T-helper 17 cell (primary cell): ENCODE measurements at places on chromosomes 7 and 10. TPM values are rescaled to one million over a fixed set of nuclear protein-coding genes. Genes with fewer than 3 reads are reported as not detected.
A peak's percentile ranks its signal among the peaks of the same experiment; 100 is the strongest.

GRCh38 chr10:91709394-91709798 is 76.5 kb upstream of the PPP1R3C start:
- peaks cover 44% of the 10 kb centered on the region for H3K27me3 ChIP-seq
- no peaks in the 10 kb centered on the region for H3K36me3 ChIP-seq
- no peaks in the 10 kb centered on the region for H3K4me1 ChIP-seq
- DNase-seq: no peak
- H3K4me3 ChIP-seq: no peak overlapping the region
- no peak overlapping the region for H3K27ac ChIP-seq

GRCh38 chr10:70362328-70362727 is 20.1 kb downstream of the LRRC20 start:
- no peak overlapping the region for H3K4me3 ChIP-seq
- H3K4me1 ChIP-seq: peaks cover 17% of the 10 kb centered on the region
- H3K27me3 ChIP-seq: no peaks in the 10 kb centered on the region
- peaks cover 3% of the 10 kb centered on the region for H3K36me3 ChIP-seq
- no peak overlapping the region for H3K27ac ChIP-seq

- no peaks in the 10 kb centered on the region for H3K36me3 ChIP-seq
- H3K27ac ChIP-seq: peak overlapping the region; percentile 62
- DNase-seq: no peak
- peaks cover 52% of the 10 kb centered on the region for H3K4me1 ChIP-seq
Measured at GRCh38 chr10:132593900-132594876, 56.6 kb downstream of the INPP5A start.

- H3K4me1 ChIP-seq: no peaks in the 10 kb centered on the region
- H3K27me3 ChIP-seq: no peaks in the 10 kb centered on the region
- no peaks in the 10 kb centered on the region for H3K36me3 ChIP-seq
Measured at GRCh38 chr7:52270301-52270700, 765.1 kb upstream of the POM121L12 start.

GRCh38 chr7:148747274-148747673 is 48.6 kb downstream of the CUL1 start:
- no peak for DNase-seq
- no peak overlapping the region for H3K4me3 ChIP-seq
- peaks cover 3% of the 10 kb centered on the region for H3K36me3 ChIP-seq
- H3K4me1 ChIP-seq: peaks cover 28% of the 10 kb centered on the region

GRCh38 chr7:68200051-68200670 is 1203.5 kb downstream of the TYW1 start:
- H3K27me3 ChIP-seq: no peaks in the 10 kb centered on the region
- no peak overlapping the region for H3K27ac ChIP-seq
- H3K4me1 ChIP-seq: no peaks in the 10 kb centered on the region
- no peak overlapping the region for H3K4me3 ChIP-seq
- H3K36me3 ChIP-seq: peaks cover 2% of the 10 kb centered on the region

DNA sequence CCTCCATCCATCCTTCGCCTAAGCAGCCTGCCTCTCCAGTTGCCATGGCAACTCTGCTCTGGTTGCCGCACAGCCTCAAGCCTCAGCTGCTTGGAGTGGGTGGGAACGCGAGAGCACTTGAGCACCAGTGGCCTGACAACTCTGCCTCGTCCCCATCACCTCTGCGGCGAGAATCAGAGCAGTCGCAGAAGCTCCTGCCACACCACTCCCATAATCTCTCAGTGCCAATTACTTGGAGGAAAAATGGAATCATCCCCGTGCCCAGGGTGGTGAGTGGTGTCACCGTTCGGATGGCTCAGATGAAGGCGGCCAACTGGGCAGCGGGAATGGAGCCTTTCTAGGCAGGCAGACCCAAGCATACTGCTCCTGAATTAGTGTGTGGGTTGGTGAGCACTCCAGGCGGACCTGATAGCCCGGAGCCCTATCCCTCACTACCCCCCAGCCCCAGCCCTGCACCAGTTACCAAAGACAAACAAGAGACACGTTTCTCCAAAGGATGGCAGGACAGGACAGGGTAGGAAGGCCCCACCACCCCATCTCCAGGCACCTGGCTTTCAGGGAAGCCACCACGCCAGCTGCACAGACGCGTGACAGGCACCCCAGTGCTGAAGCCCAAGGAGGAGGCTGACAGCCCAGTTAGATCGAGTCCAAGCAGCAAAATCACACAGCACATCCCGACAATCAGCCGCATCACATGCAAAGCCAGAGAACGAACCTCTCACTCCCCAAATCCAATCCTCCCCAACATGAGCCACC is 335.4 kb downstream of the PTPRN2 start:
- no peaks in the 10 kb centered on the region for H3K36me3 ChIP-seq
- H3K4me1 ChIP-seq: no peaks in the 10 kb centered on the region
- DNase-seq: no peak
- no peak overlapping the region for H3K27ac ChIP-seq
- H3K27me3 ChIP-seq: peaks cover 11% of the 10 kb centered on the region

GRCh38 chr7:152086513-152086912 is 61.0 kb downstream of the GALNT11 start:
- H3K4me1 ChIP-seq: peaks cover 2% of the 10 kb centered on the region
- H3K36me3 ChIP-seq: peaks cover 2% of the 10 kb centered on the region
- no peaks in the 10 kb centered on the region for H3K27me3 ChIP-seq
- no peak overlapping the region for H3K27ac ChIP-seq

DNA sequence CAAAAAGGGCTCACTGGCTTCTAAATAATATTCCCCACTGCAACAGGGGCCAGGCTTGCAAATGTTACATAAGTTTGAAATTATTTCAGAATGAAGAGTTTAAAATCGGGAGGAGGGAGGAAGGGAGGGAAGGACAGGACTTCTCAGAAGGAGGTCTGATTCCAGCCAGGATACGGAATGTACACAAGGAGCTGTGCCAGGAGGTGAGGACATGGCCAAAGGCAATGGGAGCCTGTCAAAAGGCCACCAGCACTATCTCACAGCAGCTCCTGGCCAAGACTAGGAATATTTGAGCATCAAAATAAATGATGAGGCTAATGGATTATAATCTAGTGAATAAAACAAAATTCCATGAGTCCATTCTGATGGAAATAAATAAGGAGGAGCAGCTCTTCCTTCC is 18.6 kb upstream of the DRGX start:
- H3K27ac ChIP-seq: no peak overlapping the region
- no peaks in the 10 kb centered on the region for H3K36me3 ChIP-seq
- H3K4me1 ChIP-seq: no peaks in the 10 kb centered on the region

The SPDYE6 gene
- total RNA-seq: not detected

The CYP3A7 gene
- not detected for total RNA-seq

The KIAA1549 gene
- total RNA-seq: not detected

The NEBL gene
- total RNA-seq: not detected

The SPDYE2 gene
- total RNA-seq: 0.55 TPM

The AKR1D1 gene
- total RNA-seq: not detected
